Effector memory CD8-positive, alpha-beta T cell (primary cell): ENCODE measurements at places on chromosomes 12 and 14.

DNA sequence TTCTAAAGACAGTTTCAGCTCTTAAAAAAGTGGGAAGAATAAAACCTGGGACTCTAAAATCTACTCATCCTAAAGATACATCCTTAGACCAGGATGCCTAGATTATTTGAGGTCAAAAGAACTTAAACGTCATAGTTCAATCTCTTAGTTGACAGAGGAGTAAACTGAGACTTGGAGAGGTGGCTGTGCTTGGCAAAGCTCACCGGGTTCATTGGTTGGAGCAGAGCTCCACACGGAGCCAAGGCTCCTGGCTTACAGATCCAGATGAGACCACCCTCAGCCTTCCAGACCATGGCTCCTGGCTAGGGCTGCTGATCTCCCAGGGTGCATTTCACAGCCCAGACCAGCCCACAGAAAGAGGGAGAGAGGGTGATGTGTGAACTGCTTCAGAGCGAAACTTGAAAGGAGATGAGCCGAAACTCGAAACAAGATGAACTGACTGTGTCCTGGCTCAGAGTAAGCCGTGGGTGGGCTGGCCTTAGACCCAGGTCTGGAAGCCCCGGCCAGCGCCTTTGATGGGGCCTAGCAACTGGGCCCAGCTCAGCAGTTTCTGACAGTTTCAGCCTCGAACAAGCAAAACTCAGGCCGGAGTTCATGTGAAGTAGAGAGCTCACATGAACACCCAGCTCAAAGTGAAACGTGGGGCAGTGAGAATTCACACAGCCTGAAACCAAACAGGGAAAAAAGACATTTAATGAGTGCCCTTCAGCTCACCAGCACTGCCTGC lies 1044.8 kb downstream of the BCL11B start:
- peaks cover 2% of the 10 kb centered on the region for H3K36me3 ChIP-seq
- peak; percentile 19 for DNase-seq
- H3K27me3 ChIP-seq, result no peaks in the 10 kb centered on the region
- H3K4me3 ChIP-seq, result peak overlapping the region; percentile 78

GRCh38 chr14:24253936-24254335 lies 9.0 kb downstream of the TGM1 start:
- H3K4me1 ChIP-seq, result peaks cover 4% of the 10 kb centered on the region
- no peak for DNase-seq
- no peaks in the 10 kb centered on the region for H3K27me3 ChIP-seq

DNA sequence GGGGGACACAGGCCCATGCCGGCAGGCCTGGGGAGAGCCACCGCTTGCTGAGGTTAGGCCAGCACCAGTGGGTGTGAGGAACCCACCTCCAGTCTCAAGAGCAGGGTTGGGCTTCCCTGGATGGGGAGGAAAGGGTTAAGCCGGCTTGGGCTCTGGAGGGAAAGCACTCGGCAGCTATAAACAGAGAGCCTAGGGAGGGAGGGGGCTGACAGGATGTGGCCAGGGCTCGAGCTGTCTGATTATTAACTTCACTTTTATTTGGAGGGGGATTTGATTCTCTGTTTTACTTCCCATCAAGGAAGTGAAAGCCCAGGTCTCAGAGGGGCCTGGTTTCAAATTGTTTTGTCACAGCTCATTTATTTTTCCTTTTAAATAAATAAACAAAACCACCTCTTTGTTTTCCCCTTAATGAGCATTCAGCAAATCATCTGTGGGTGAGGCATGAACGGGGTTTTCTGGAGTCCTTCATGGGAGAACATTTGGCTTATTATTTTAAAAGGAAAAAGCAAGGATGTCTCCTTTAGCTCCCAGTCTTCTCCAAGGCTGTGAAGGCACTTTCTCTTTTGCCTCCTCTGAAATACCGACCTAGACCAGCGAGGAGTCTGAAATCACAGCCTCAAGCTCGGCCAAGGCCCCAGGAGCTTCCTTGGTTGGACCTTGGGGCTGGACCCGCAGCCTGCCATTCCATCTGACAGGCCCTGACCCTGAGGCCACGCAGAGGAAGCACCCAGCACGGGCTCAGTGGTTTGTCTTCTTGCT lies 21.9 kb upstream of the ZFP36L1 start:
- DNase-seq, result peak; percentile 47
- H3K4me1 ChIP-seq, result peaks cover 38% of the 10 kb centered on the region
- peak overlapping the region; percentile 85 for H3K4me3 ChIP-seq

DNA sequence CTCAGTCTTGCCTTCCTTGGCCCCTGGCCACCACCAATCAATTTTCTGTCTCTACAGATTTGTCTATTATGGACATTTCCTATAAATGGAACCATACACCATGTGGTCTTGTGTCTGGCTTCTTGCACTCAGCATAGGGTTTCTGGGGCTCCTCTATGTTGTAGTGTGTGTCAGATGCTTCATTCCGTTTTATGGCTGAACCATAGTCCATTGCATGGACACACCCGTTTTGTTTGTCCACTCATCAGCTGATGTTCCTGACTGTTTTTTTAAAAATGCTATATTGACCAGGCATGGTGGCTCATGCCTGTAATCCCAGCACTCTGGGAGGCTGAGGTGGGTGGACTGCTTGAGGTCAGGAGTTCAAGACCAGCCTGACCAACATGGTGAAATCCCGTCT lies 21.0 kb downstream of the ARL6IP4 start:
- peaks cover 3% of the 10 kb centered on the region for H3K36me3 ChIP-seq
- no peak for DNase-seq
- H3K27ac ChIP-seq, result no peak overlapping the region
- H3K4me1 ChIP-seq, result no peaks in the 10 kb centered on the region

- no peaks in the 10 kb centered on the region for H3K27me3 ChIP-seq
- H3K27ac ChIP-seq, result no peak overlapping the region
- H3K4me1 ChIP-seq, result no peaks in the 10 kb centered on the region
- H3K36me3 ChIP-seq, result no peaks in the 10 kb centered on the region
- no peak for DNase-seq
Measured at GRCh38 chr14:80627745-80628144, 313.8 kb downstream of the CEP128 start.

- DNase-seq, result no peak
- H3K27ac ChIP-seq, result no peak overlapping the region
- no peak overlapping the region for H3K4me3 ChIP-seq
Measured at GRCh38 chr12:793711-794110, 41.3 kb downstream of the WNK1 start.

DNA sequence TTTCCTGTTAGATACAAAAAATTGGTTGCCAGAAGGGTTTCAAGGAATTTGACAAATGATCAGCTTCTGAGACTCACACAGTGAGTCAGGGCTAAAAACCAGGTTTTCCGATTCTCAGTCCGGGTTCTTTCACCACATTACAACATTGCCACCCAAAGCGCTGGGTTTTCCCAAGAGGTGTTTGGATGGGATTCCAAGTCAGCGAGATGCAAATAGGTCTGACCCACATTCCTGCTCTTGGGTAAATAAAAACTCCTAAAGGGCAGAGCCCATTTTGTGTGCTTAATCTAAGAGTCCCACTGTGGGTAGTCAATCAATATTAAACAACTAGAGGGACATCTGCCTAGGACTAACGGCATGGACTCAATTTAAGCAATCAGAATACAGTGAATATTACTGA lies 5.4 kb upstream of the RIC8B start:
- no peak overlapping the region for H3K27ac ChIP-seq
- H3K4me3 ChIP-seq, result no peak overlapping the region
- no peak for DNase-seq
- no peaks in the 10 kb centered on the region for H3K27me3 ChIP-seq
- peaks cover 6% of the 10 kb centered on the region for H3K4me1 ChIP-seq

GRCh38 chr12:28189784-28190320 lies 404 bp upstream of the CCDC91 start:
- peaks cover 31% of the 10 kb centered on the region for H3K4me1 ChIP-seq
- H3K27me3 ChIP-seq, result no peaks in the 10 kb centered on the region
- peaks cover 18% of the 10 kb centered on the region for H3K36me3 ChIP-seq
- H3K4me3 ChIP-seq, result peak overlapping the region; percentile 95

GRCh38 chr12:103583008-103583407 lies 4.1 kb upstream of the STAB2 start:
- H3K36me3 ChIP-seq, result no peaks in the 10 kb centered on the region
- no peak for DNase-seq
- peaks cover 43% of the 10 kb centered on the region for H3K27me3 ChIP-seq
- H3K27ac ChIP-seq, result no peak overlapping the region

DNA sequence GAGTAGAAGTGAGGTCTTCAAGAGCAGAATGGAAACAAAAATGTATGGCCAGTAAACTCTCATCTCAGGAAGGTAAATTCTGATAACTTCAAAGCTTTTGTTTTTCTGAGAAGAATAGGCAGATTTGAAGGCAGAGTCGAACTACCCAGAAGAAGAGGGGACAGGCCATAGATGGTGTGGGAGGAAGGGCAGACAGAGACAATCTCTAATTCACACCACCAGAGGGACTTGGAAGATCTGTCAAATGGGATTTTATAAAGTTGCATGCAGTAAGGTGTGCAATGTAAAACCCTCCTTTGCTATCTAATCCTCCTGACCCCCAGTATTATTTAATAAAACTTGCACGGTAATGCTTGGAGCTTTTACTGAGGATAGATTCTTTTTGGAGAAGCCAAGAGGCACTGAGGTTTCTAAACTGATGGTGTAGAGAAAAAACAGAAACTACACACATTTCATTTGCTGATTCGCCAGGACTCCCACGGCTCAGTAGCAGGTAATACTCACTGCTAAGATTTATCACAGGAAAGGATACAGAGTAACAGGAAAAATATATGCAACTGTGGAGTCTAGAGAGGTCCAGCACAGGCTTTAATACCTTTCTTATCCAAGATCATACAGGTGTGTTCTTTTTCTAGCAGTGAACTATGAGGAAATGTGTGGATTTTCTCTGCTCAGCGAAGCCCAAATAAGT lies 18.3 kb downstream of the SLC38A2 start:
- no peak for DNase-seq
- H3K27ac ChIP-seq, result no peak overlapping the region
- H3K4me1 ChIP-seq, result peaks cover 6% of the 10 kb centered on the region
- H3K27me3 ChIP-seq, result no peaks in the 10 kb centered on the region
